Vagina (tissue), 2 donors: ENCODE measurements at places on chromosomes 2 and 18.

DNA sequence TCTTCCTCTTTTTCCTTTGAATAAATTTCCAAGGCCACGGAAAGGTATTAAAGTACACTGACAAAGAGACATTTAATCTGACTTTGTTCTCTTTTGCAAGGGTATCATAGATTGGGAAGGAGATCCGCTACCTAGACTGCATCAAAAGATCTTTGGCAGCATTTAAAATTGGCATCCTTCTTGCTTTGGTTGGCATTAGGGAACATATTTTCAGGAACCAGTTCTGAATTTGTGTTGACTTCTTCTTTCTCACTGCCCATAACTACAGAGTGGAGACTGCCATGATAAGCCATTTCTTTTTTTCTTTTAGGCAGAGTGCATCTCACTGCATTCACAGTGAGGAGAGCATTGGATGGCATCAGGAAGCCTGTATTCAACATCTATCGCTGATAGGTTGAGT, 83.4 kb downstream of the DOCK10 start:
- no peak for DNase-seq

GRCh38 chr2:231929961-231930592, 3.9 kb upstream of the NPPC start:
- DNase-seq = peak; percentile 91

DNA sequence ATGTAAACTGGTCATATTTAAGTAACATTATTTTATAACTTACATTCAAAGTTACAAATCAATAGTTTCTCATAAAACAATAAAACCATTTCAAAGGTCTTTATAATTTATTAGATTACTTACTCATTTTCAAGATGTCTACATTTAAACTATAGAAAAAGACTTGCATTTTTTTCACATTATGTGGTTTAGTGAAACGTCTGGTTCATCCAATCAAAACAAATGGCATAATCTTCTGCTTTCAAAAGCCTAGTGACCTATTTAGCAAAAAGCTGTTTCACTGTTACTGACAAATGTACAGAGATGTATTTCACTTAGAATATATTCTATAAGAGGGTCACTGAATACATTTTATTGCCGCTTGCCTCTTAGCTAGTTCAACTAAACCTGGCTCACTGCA, 49.3 kb upstream of the MCM6 start:
- DNase-seq = no peak

- DNase-seq = no peak
These were observed 61.0 kb downstream of the RBMS1 start for GRCh38 chr2:160432633-160433032.

GRCh38 chr2:119455066-119455718, 23.5 kb downstream of the TMEM37 start:
- no peak for DNase-seq

DNA sequence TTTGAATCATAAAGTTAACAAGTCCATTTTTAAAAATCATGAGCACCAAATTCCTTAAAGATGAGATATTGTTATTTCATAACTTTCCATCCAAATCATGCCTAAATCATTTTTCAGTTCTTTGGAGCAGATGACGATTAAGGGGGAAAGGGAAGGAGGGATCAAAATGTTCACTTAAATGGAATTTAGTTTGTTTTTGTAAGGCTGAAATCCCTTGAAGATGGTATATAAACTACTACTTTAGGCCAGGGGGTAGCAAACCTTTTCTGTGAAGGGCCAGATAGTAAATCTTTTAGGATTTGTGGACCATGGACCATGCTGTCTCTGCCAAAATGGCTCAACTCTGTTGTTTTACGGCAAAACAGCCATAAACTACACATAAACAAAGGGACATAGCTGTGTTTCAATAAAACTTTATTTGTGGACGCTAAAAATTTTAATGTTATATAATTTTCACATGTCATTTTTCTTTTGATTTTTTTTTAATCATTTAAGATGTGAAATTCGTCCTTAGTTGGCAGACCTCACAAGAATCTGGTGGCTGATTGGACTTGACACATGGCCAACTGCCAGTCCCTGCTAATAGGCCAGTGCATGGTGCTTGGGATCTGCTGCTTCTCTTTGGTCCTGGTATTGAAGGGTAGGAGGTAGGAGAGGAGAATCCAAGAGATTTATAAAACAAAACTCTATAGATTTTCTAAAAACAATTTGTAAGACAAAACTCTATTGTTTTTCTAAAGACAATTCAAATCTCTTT, 52.0 kb upstream of the RTN4 start:
- DNase-seq = peak; percentile 40

DNA sequence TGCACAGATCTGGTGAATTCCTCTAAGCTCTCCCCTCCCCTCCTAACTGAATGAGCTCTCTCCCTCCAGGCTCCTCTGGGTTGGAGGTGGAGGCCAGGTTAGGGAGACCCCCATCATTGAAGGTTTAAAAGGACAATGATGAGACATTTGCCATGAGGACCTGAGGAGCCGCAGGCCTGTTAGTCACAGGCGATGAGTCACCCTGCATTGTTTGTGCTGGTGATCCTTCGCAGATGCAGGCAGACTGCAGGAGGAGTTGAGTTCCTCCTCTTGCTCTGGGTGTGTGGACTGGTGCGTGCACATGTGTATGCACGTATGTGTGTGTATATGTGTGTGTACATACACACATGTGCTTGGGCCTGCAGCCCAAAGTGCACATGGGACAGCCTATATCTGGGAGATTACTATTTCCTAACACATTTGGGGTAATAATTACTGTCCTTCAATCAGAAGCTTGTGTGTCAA, 42.0 kb downstream of the MCFD2 start:
- no peak for DNase-seq

DNA sequence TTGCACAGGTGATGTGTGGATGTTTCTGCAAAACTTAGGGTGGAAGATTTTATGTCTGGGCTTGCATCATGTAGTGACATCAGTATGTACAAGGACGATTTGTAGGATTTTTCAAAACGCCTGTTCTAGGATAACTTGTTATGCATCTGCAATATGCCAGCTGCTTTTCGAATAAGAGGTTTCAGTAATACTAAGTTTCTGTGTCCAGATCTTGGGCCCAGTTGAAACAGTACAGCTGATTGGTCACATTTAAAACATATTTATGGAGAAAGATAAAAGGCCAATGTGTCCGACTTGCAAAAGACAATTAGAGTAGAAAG, 1.2 kb downstream of the PTPN4 start:
- no peak for DNase-seq

DNA sequence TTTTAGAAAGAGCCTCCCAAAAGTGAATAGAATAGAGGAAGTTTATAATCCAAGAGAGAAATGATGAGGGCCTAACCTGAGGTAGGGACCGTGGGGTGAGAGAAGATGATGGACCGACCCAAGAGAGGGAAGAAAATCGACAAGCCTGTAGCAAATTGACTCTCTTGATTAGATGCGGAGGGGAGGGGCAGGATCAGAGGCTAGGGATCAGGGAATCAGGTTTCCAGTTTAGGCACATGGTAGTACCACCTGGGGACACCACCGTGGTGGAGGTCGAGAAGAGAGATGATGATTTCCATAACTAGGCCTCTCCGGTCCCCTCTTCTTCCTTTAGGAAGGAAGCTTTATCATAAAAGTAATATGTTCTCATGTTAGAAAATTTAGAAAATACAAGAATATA, 108.7 kb upstream of the ALPP start:
- no peak for DNase-seq

DNA sequence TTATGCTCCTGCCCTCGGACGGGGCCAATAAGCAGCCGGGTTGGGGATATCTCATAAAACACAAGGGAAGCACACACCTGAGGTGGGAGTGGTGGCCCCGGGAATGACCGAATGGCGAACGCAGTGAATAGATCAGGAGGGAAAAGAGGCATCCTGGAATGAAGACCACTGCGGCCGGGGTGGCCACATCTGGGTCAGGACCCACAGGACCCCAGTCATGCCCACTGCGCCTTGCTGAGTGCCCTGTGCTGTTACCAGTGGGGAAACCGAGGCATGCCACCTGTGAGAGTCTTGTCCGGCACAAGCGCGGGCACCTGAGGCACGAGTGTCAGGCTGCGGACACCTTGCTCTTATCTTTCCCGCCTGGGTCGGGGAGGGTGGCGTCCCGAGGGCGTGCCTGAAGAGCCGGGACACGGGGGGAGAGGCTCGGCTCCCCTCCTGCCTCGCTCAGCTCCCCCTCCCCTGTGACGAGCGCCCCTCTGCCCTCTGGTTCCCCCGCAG, 1.6 kb downstream of the PDCD1 start:
- DNase-seq = no peak

DNA sequence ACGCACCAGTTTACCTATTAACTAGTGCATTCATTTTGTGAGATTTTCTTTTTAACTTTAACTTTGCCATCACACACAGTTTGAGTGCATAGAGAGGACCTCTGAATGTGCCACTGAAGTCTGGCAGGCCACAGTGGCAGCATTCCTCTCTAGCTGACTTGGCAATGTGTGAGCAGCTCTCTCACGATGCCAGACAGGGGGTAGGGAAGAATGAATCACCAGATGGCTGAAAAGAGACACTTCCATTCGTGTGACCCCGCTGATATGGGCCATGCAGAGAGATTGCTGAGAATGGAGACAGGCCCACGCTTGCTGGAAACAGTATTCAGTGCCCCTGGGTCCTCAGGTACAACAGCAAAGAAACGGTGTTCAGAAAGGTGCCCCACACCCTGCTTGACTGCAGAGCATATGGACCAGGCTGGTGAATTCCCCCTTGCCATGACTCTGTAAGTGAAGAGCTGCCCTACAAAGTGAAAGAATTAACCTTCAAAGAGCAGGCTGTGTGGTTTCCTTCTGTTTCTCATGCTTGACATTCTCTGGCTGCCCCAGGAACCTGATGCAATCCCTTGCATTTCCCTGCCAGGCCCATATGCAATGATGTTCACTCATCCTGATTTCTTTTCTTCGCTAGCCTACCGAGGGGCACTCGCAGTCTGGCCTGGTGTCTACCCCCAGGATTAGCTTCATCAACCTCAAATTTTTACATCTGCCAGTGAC, 236.1 kb downstream of the CDH20 start:
- no peak for DNase-seq

DNA sequence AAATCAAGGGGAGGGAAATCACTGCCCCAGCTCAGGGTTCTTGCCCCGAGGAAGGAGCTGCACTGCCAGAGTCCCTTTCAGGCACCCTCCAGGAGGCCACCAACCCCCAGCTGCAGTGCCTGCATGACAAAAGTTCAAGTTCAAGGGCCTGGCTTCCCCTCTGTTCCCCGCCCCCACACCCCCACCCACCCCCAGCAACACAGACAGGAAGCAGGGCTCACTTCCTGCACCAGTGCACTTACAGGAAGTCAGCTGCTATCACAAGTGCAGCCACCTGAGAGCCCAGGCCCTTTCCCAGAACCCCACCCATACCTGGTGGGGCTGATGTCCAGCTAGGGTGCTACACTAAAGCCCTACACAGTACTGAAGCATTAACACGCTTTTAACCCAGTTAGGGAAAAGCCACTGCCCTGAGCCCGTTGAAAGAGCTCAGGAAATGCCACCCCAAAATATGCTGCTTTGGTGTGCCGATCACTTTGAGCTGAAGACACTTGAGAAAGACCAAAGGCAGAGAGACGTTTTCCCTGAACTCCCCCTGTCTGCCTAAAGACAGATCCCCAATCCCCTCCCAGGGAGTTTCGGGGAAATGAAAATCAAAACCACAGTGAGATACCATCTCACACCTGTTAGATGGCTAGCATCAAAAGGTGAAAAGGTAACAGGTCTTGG, 109.9 kb upstream of the CAB39 start:
- no peak for DNase-seq

GRCh38 chr18:49160079-49160930, 209.5 kb upstream of the SMAD7 start:
- no peak for DNase-seq

DNA sequence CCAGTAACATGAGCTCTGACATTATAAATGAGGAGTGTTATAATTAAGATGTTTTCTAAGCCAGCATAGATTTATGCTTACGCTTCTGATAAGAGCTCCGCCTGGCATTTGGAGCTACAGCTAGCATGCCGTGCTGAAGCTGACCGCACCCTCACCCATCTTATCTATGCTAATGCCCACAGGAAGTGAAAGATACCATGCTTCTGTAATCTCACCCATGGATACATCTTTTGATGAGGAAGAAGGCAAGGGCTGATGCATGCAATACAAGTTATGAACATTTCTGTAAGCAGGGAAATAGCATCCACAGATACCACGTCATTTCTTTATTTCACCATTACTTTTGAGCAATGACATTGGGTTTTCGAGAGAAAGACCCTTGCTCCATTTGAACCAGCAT, 82.3 kb downstream of the ARL4C start:
- no peak for DNase-seq

DNA sequence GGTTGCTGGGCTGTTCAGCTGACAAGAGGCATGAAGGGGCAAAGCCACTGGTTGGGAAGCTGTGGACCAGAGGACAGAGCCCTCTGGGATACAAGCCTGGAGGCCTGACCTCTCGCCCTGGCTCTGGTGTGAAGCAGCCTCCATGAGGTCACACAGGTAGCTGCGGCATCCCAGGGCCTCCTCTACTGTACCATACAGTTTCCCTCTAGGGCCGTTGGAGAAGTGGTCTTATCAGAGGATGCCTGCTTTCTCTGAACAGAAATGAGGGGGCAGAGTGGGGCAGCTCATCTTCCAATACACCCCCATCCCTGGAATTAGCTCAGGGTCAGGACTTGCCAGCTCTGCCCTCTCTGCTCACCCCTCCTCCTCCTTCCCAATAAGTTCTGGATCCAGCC, 135.1 kb upstream of the SMAD2 start:
- DNase-seq = no peak

DNA sequence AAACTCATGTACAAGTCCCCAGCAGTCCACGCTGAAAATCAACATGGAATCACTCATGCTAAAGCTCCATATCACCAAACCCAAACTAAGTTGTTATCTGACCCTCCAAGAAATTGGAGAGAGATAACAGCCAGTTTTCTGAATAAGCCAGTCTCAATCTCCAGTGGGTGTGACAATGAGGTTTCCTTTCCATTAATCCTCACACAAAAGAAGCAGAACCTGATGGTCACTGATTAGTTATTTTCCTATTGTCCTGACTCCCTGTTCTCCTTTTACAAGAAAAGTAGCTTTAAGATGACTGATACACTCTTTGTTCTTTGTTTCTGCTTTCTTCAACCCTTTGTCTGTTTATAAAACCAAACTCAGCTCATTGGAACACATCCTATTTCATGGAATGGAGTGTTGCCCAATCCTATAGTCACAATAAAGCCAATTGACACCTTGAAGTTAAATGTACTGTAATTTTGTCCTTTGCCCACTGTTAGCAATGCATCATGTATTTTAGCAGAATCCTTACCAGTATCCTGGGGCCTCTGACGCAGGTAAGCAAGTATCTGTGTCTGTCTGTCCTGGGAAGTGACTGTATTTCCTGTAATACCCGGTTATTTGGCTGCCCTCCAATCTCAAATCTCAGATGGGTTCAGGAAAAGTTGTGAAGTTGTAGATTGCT, 30.6 kb upstream of the SH3RF3 start:
- no peak for DNase-seq

DNA sequence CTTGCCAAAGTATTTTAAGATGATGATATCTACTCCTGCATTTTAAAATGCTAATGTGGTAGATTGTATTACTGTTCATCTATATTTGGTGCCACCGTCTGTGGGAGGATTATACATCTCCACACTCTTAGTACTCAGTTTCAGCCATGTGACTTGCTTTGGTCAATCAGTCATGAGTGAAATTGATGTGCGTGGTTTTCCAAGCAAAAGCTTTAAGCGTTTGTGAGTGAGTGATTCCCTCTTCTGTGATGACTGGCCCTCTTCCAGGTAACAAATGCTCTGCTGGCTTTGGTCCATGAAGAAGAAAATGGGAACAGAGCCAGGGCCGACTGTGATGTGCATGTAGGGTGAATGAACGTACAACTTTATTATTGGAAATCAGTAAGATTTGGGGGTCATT, 330.4 kb downstream of the LPIN1 start:
- DNase-seq = no peak
